ENCODE measurements at places on chromosomes 3 and 15.

- DNase-seq = no peak
Observed at GRCh38 chr3:88626456-88627120, 476.8 kb downstream of the C3orf38 start.

- DNase-seq = no peak
Observed at GRCh38 chr15:81612631-81613030, 238.6 kb upstream of the TMC3 start.

DNA sequence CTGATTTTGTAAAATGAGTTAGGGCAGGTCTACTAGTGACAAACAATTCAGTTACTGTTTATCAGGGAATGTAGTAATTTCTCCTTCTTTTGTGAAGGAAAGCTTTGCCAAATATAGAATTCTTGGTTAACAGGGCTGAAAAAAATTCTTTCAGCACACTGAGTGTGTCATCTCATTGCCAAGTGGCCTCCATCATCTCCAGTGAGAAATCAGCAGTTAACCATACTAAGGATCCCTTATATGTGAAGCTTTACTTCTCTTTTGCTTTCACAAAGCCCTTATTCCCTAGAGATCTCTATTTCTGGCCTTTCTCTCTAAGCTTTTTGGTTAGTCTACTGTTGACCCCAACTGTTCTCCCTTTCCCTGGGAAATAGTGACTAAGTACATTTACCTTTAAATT is 269.1 kb downstream of the SCAPER start:
- DNase-seq = no peak

- no peak for DNase-seq
Observed at GRCh38 chr15:50890751-50891150, 17.7 kb upstream of the AP4E1 start.

DNA sequence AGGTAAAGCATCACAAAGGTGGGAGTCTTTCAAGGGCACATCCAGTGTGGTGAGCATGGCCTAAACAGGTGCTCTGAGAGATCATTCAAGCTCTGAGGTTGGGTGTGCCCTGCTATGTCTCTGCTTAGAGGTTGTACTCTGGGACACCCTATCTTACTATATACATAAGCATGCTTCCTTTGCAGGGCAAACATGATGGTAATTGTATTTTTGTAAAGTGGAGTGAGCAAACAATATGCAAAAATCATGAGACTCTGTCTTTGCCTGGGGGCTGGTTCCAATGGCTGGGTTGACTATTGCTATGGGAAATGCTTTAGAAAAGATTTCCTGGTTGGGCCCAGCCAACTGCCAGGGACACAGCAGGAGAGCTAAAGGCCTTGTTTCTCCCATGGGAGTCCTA is 315.1 kb upstream of the TLE3 start:
- no peak for DNase-seq

DNA sequence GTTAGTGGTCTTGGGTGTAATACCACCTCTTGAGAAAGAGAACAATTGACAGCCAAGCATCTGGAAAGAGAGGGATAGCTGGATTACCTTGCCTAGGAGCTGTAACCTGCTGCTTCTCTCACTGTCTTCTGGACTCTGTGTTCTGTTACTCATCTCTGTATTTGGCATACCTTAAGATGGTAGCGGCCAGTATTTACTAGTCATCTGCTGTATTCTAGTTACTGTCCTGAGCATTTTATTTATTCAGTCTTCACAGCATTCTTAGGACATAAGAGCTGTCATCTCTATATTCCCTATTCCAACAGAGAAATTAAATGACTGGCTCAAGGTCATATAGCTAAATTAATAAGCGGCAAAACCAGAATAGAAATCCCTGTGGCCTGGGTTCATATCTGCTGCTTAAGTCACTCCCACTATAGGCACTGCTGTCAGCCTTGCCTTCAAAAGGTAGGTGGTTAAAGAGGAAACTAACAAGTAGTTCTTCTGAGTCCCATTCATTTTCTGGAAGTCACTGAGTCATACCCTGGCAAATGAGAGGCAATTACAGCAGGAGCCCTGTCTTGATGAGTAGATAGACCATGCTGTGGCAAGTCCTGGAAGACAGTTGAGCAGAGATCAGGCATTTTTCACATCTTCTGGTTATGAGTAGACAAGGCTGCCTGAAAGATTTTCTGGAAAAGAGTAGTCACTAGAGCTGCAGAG is 68.2 kb downstream of the RAB7A start:
- peak; percentile 36 for DNase-seq

GRCh38 chr15:97870771-97871170 is 89.7 kb upstream of the ARRDC4 start:
- no peak for DNase-seq

DNA sequence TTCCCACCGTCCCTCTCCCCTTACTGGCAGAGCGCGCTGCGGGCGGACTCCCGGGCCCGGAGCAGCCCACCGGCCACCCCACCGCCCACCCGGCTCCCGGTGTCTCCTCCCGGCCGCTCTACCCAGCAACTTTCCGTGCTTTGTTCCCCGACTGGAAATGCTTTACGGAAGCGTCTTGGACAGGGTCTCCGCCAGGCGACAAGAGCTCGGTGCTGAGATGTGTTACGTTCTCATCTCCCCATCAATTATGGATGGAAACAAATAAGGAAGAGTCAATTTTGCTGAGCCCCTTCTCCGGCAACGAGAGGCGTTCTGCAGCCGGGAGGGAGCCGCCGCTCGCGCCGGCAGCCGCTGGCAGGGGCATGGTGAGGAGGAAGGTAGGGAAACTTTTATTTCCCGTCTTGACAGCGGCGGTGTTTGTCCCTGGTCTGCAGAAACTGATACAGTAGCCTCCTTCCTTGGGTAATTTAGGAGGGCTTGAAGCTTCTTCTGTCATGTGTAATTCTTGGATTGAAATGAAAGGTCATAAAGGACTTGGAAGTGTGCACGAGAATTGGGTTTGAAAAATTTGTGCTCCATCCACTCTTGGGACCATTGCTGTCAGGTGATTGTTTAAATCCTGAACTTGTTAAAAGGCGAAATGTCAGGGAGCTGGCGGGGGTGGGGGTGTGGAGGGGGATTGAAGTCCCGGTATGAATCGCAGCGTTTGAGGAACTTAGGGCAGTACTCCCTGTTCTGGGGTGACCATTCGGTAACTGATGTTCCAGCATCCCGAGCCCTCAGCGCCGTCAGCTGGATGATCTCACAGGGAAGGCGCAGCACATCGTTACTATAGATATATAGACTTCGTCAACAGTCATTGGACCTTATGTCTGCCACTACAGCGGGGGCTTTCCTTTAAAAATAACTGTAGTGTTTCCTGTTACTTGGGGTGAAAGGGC is 1.5 kb downstream of the SEMA6D start:
- DNase-seq = no peak

- no peak for DNase-seq
Observed at GRCh38 chr15:78715434-78715833, 74.4 kb upstream of the CHRNB4 start.

DNA sequence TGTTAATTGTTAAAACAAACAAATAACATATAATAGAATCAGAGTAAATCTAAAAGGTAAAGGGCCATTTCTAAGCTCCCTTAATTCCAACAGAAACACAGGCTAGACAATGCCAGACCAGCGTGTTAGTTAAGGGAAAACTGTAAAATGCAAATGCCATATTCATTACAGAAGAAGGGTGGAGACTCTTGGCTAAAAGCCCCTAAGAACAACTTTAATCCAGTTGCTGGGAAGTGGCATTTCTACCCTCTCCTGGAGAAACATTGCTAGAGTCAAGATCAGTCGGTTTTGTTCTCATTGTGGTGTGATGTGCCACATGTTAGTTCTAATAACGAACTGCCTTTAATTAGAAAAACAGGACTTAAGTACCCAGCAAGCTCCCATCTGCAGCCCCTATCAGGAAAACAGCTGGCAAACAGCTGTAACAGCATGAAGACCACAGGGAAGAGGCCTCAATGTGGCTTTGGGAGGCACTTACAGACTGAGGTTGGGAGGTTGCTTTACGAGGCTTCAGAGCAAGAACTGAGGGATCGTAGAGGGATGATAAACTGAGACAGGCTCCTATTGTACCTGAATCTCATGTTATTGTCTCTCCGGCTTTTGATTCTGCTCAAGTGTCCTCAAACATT is 1134.8 kb downstream of the ROBO1 start:
- no peak for DNase-seq

DNA sequence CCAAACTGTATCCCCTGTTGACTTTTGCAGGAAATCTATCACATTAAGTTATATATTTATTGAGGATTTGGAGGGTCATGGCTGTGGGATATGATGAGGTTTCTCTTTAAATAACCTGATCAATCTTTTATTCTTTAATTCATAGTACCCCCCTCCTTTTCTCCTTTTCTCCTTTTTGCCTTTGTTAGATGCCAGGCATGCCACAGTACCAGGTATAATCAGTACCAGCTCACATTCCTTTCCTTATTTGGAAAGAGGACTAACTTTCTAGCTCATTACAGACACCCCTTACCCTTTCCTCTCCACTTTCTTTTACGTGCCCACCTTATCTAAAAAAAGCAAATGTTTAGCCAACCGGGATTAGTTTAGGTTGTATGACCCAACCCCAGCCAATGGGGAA is 326.4 kb upstream of the NAALADL2 start:
- no peak for DNase-seq

DNA sequence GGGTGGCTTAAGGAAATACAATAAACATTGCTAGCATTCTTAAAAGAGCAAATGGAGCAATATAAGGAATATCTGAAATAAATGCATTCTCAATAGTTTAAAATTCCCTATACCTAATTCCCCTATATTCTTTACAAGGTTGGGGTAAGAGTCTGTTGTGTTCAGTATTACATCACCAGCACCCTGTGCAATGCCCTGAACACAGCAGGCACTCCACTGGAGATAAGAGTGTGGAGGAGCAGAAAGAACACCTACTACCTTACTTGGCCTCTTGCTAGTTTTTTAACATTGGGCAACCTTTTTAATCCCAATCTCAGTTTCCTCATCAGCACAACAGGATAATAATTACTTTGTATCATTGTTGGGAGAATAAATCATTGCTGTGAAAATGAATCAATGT is 140.2 kb upstream of the PLXND1 start:
- DNase-seq = no peak

DNA sequence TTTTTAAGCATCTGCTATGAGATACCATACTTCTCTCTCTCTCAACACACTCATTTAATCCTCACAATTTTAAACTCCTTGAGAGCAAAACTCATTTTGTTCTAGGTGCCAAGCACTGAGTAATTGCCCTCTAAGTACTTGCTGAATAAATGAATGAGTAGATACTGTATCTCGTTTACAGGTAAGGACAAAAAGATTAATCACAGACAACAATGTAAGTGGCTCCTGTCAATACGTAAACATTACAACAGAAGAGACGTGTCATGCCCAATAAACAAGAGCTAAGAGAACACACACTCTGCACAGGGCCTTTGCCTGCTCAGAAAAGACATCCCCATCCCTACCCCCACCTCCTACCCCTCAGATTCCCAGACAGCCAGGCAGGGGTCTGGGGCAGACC is 59.8 kb downstream of the CHSY1 start:
- no peak for DNase-seq

- DNase-seq = no peak
Observed at GRCh38 chr3:133408961-133409360, 9.1 kb downstream of the BFSP2 start.

GRCh38 chr15:38266247-38266986 is 13.8 kb downstream of the SPRED1 start:
- DNase-seq = no peak

DNA sequence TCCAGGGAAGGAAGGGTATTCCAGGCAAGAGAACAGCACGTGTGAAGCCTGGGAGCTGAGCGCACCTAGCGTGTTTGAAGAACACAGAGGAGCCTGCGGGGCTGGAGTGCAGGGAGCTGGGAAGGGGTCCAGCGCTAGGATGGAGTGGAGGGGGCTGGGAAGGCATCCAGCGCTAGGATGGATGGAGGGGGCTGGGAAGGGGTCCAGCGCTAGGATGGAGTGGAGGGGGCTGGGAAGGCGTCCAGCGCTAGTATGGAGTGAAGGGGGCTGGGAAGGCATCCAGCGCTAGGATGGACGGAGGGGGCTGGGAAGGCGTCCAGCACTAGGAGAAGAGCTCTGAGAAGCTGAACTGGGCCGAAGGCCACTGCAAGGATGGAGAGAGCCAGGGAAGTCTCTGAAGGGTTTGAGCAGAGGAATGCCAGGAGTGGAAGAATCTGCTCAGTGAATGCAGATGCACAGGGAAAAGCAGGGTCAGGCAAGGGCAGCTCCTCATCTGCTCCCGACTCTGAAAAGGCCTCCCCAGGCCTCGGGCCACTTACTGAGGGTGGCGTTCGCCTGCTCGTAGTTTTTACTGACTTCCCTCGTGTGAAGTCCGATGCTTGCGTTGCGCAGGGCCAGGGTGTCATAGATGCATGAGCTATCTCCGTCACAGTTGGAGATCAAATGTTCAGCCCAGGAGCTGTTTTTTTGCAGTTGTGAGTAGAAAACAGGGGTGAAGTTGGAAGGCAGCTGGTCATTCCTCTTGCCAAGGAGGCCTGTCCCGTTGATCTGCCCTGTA is 39.8 kb downstream of the MUC20 start:
- DNase-seq = no peak

GRCh38 chr3:55030938-55031337 is 103.1 kb upstream of the LRTM1 start:
- no peak for DNase-seq

- no peak for DNase-seq
Observed at GRCh38 chr15:85534031-85534430, 153.6 kb downstream of the AKAP13 start.

GRCh38 chr3:169700195-169700594 is 36.7 kb upstream of the MECOM start:
- no peak for DNase-seq

DNA sequence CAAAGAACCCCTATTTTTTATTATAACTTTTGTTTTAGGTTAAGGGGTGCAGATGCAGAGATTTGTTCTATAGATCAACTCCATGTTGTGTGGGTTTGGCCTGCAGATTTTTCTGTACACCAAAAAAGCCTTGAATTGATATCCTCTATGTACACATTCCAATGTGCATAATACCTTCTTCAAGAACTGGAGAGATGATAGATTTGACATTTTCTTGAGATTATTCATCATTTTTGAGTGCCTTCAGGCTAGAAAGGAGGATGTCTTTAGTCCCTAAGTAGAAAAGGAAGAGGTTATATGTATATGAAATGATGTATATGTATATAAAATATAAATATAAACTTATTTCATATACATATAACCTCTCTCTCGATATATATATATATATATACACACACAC is 1190.0 kb upstream of the ALCAM start:
- DNase-seq = no peak

DNA sequence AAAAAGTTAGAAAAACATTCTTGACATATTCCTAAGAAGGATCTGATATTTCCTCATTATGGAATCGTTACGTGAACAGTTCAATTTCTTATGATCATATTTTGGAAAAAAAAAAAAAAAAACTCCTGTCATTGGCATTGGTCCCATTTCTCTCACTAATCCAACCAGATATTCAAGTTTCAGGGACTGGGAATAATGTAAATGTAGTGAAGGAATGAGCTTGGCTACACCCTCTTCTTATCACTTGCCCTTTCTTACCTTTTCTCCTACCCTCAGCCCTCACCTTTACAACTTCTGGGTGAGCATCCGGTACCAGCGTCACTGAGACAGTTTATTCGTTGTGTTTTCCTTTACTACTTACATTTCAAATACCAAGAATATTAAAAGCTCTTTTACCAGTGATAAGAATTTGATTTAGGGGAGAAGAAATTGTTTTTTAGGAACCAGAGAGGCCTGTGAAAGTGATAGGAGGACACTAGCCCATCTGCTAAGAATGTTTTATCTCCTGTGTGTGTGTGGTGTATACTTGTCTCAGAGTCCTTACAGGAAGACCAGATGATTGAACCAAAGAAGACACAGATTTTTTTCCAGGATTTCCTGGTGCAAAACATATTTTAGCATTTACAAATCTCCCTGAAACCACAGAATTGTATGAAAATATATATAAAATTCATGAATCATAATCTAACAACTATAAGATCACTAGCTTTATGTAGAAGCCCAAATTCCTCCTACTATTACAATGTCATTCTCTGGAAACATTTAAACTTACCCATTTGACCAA is 946.7 kb downstream of the ZPLD1 start:
- DNase-seq = no peak
